ENCODE measurements at places on chromosomes 3 and 15. TPM values are rescaled to one million over a fixed set of nuclear protein-coding genes. Genes with fewer than 3 reads are reported as not detected.

The CPN2 gene
- total RNA-seq, result 0.21 TPM

The SCG5 gene
- total RNA-seq, result 20.4 TPM

The KLHL40 gene
- not detected for total RNA-seq

The CFAP100 gene
- total RNA-seq, result 0.22 TPM

The TTLL13 gene
- 0.23 TPM for total RNA-seq

The MEX3B gene
- total RNA-seq, result 32.5 TPM

The GOLGA8G gene
- 0.13 TPM for total RNA-seq

The UBP1 gene
- 31.4 TPM for total RNA-seq

The ESYT3 gene
- 4.1 TPM for total RNA-seq

The RTP1 gene
- total RNA-seq, result 0.85 TPM

The TNFAIP8L3 gene
- 2.6 TPM for total RNA-seq

The COL6A5 gene
- 0.09 TPM for total RNA-seq

The CSTA gene
- not detected for total RNA-seq
